ENCODE measurements at places on chromosomes 3 and 15.

DNA sequence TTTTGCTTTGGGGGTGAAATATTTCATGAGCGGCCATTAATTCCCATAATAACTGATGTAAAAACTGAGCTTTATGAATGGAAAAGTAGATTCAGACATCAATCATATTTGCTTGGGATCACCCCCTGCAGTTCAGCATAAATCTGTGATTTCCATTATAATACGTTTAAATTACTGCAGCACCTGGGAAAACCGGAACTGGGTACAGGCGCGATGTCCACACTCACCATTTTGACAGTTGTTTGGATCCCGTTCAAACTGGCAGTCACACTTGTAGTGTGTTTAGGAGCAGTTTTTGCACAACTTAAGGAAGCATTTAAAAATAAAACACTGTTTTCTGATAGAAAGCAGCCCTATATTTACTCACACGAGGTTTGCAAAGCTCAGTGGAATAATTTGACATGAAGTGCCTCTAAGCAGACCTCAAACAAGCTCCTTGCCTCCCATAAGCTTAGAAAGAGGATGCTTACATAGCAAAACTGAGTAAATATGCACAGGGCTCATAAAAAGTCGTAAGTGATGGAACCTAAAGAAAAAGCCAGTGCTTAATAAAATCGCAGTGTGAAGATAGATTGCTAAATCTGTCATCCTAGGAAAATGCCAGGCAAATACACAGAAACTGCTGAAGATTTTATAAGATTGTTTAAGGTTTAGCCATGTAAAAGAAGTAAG, 377.6 kb downstream of the PTPRG start:
- DNase-seq: no peak

DNA sequence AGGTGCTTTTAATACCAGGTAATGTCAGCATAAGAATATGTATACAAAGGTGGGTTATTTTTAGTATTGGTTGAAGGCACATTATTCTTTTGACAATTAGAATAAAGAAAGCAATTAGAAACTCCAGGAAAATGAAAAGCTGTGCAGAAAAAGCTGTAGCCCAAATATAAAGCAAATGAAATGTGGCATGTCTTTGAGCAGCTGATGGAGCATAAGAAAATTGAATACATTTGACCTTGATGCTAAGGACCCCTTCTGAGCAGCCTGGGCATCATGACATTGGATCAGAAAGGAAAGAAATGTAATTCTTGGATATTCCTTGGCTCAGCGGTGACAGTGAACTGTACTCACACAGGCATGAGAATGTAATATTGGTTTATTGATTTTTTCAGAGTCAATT, 8.0 kb upstream of the ISLR start:
- DNase-seq: no peak

DNA sequence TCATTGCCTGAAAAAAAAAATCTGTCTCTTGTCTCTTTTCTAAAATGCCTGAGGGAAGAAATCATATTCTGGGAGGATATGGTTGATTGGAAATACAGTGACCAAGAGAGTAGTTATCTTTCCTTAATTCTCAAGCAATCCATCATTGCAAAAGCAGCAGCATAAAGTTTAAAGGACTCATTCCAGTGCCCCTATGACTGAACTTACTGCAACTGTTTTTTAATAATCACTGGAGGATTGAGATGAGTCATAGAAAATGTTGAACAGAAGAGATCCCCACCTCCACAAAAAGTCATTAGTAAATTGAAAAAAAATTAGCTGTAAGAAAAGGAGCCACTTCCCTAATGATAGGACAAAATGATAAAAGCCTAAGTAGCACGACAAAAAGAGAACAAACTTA, 121.5 kb downstream of the SLC9A9 start:
- DNase-seq: no peak

DNA sequence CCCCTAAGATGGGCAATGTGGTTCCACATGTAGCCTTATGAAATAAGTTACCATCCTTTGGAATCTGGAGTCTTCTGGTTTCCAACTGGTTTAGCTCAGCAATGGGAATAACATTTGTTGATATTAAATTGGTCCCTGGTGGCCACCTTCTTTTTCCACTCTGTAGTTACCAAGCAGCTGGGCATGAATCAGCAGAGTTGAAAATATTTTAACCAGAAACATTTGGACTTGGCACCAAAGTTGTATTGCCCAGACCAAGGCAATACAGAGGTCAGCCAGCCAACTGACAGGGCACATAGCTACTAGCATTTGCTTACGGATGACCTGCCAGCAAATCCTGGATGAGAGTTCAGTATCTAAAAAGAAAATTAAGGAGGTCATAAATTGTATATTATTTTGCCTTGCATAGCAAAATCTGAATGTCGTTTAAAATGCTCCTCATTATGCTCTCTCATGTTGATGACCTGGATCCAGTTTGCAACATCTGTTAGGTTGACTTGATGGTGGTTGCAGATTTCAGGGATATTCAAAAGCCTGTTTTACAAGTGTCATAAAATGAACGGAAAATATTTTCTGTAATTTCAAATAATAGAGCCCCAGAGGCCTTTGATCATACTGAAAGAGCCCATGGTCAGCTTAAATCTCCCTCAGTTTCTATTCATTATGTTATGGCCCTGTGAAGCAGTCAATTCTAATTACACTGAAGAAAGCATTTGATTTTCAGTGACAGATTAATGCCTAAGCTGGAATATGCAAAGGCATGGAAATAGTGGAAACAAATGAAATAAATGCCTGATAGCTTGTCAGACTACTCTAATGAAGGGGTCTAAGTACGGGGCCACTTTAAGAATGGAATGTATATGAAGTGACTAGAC, 54.6 kb downstream of the PPM1L start:
- DNase-seq: no peak

DNA sequence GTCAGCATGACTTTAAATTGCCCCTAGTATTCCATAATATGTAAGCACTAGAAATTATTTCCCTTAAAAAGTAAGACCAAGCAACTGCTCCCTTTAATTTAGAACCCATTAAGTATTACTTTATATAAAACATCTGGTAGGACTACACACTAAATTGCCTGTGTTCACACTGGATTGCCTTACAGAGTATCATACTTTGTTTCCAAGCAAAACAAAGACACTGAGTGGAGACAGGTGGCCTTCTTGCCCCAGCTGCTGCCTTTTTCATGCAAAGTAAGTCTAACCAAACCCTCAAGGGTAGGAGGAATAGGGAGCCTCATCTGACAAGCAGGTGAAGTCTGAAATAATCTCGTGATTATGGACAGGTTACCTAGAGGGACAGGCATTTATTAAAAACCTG, 87.3 kb downstream of the PEX5L start:
- no peak for DNase-seq

DNA sequence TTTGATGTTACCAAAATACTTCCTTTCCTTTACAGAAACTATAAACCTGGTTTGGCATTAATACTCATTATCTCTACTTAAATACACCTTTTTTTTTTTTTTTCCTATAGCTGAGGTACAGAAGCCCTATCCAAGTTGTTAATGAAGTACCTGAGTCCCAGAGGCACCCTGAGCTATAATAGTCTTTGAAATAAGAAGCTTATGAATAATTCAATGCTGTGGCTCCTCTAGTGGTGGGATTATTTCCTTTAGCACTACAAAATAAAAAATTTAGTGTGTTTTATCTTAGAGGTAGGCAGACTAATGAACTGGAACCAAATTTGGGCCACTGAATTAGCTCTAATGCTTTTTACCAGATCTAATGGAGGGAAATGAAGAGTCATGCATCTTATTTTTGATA, 611.9 kb downstream of the EDEM1 start:
- DNase-seq: no peak

GRCh38 chr15:66595931-66596545, 30.2 kb upstream of the LCTL start:
- no peak for DNase-seq

DNA sequence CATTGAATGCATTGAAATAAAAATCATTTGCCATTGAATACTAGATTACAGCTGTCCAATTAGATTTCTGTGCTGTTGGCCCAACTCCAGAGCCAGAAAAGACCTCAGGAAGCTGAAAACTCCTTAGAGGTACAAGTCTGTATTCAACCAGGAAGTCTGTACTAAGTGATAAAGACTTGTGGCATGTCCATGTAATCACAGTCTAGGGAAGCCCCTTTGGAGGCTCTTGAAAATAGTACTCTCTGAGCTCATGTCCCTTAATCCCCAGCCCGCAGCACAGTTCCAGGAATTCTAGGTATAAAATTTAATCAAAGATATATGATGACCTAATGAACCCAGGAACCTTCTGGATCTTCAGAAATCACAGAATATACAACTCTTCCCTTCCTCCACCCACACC, 279.4 kb downstream of the RSL24D1 start:
- no peak for DNase-seq

DNA sequence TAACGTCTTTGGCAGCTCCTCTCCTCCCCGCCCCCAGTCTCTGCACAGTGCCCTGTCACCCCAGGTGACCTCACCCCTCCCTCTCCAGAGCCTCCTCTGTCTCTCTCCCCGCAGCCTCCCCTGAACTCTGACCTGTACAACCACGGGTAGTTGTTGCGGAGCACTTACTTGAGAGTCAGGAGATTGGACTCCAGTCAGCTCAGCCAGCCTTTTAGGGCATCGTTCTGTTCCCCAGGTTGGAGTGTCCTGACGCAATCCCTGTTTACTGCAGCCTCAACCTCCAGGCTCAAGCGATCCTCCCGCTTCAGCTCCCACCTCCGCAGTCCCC, 177.7 kb downstream of the UACA start:
- DNase-seq: no peak

- no peak for DNase-seq
These were observed 153.3 kb downstream of the P3H2 start for GRCh38 chr3:189967254-189967865.

DNA sequence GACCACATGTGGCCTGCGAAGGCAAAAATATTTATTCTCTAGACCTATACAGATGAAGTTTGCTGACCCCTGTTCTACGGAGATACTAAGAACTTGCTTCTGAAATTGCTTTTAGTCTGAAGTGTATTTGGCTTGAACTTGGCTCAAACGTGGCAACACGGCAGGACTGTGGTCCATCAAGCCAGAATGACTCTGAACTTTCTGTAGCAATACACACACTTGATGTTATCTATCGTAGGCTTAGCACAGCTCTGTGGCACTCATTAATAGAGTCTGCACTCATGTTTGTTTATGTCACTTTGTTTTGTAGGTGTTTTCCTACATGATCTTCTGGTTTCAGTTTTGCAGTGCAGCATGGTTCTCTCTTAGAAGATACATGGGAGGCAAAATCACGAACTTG, 298.1 kb downstream of the ADAMTS17 start:
- DNase-seq: no peak

GRCh38 chr3:98612587-98612986, 19.2 kb upstream of the CPOX start:
- no peak for DNase-seq

- no peak for DNase-seq
These were observed 35.1 kb downstream of the USP3 start for GRCh38 chr15:63539521-63539920.

GRCh38 chr3:141294848-141295247, 63.2 kb downstream of the PXYLP1 start:
- DNase-seq: no peak

DNA sequence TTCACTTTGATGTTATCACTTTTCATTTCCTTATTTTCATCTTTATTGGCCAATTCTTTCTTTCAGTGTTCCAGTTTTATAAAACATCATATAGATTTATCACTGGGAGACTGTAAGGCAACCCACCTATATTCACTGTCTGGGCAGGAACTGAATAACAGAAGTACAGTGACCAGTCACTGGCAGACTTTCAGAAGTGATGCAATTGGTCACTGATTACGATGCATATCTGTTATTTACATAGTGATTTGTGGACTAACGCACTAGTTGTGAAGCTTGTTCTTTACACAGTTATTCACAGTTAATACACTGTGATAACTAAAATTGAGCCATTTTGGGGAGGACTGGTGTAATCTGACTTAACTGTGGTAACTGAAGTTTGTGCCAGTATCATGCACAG, 190.2 kb upstream of the DPH6 start:
- no peak for DNase-seq

GRCh38 chr15:96468036-96468435, 137.5 kb downstream of the NR2F2 start:
- DNase-seq: no peak

All from activated gamma-delta T cell treated with anti-CD3 and anti-CD28 coated beads, Interleukin-2, amount 50 U/mL, for 16 hours (primary cell).